Activated CD4-positive, alpha-beta T cell treated with anti-CD3 and anti-CD28 coated beads, Interleukin-2, amount 10 ng/mL, durations not matched to agents 24 days and 14 days (primary cell): ENCODE measurements at places on chromosomes 5 and 9. TPM values are rescaled to one million over a fixed set of nuclear protein-coding genes. Genes with fewer than 3 reads are reported as not detected.

GRCh38 chr5:113487781-113488644 lies at the start of gene MCC:
Gene MCC, minus strand, starts transcription at chr5:113488453.
- peak; percentile 77 for DNase-seq

DNA sequence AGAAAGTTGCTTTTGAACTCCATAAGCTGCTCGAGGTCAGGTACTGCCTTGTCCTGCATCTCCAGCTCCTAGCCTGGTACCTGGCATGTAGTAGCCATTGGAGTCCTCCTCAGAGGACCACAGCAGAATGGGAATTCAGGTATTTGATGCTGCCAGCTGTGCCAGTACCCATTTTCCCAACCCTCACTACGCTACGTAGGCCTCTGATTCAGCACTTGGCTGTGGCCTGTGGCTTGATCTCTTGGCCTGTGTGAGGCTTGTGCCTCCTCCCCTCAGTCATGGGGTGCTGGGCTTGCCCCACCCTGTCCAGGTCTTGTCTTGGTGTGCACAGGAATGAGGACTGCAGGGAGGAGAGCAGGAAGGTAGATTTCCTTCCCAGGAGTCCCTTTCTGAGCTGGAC lies 11.8 kb downstream of the OTULIN start:
- DNase-seq: peak; percentile 69

- no peak for DNase-seq
These were observed 82.2 kb downstream of the IPO11 start for GRCh38 chr5:62494772-62495171.

DNA sequence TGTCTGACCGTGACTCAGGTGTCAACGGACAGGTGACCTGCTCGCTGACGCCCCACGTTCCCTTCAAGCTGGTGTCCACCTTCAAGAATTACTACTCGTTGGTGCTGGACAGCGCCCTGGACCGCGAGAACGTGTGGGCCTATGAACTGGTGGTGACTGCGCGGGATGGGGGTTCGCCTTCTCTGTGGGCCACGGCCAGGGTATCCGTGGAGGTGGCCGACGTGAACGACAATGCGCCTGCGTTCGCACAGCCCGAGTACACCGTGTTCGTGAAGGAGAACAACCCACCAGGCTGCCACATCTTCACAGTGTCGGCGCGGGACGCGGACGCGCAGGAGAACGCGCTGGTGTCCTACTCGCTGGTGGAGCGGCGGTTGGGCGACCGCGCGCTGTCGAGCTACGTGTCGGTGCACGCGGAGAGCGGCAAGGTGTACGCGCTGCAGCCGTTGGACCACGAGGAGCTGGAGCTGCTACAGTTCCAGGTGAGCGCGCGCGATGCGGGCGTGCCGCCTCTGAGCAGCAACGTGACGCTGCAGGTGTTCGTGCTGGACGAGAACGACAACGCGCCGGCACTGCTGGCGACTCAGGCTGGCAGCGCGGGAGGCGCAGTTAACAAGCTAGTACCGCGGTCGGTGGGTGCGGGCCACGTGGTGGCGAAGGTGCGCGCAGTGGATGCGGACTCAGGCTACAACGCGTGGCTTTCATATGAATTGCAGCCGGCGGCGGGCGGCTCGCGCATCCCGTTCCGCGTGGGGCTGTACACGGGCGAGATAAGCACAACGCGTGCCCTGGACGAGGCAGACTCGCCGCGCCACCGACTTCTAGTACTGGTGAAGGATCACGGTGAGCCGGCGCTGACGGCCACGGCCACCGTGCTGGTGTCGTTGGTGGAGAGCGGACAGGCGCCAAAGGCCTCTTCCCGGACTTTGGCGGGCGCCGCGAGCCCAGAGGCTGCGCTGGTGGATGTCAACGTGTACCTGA lies 1.8 kb downstream of the PCDHA11 start:
- no peak for DNase-seq

- DNase-seq: peak; percentile 61
These were observed 51.5 kb downstream of the MTMR12 start for GRCh38 chr5:32261198-32261597.

GRCh38 chr9:31597977-31598376 lies 786.5 kb upstream of the ACO1 start:
- DNase-seq: no peak

DNA sequence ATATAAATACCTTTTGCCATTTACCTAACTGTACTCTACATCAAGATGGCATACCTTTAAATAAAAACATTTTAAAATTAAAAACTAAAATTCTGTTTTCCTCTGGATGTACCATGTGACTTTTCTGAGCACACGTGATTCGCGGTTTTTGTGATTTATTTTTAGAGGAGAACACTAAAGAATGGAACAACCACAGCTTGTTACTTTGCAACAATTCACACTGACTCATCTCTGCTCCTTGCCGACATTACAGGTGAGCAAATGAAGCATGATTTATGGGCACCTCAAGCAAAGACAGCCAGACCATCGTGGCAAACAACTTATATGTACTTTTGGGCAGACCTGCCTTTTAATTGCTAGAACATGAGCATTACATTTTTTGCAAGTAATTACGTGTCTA lies 61.3 kb downstream of the GDA start:
- no peak for DNase-seq

DNA sequence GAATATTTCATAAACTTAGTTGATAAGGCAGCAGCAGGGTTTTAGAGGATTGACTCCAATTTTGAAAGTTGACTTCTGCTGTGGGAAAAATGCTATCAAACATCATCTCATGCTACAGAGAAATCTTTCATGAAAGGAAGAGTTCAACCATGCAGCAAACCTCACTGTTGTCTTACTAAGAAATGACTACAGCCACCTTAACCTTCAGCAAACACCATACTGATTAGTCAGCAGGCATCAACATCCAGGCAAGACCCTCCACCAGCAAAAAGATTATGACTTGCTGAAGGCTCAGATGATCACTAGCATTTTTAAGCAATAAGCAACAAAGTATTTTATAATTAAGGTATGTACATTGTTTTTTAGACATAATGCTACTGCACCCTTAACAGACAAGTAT lies 7.6 kb downstream of the TMEM174 start:
- no peak for DNase-seq

GRCh38 chr5:176743868-176744583 lies 66.3 kb upstream of the UNC5A start:
- no peak for DNase-seq

DNA sequence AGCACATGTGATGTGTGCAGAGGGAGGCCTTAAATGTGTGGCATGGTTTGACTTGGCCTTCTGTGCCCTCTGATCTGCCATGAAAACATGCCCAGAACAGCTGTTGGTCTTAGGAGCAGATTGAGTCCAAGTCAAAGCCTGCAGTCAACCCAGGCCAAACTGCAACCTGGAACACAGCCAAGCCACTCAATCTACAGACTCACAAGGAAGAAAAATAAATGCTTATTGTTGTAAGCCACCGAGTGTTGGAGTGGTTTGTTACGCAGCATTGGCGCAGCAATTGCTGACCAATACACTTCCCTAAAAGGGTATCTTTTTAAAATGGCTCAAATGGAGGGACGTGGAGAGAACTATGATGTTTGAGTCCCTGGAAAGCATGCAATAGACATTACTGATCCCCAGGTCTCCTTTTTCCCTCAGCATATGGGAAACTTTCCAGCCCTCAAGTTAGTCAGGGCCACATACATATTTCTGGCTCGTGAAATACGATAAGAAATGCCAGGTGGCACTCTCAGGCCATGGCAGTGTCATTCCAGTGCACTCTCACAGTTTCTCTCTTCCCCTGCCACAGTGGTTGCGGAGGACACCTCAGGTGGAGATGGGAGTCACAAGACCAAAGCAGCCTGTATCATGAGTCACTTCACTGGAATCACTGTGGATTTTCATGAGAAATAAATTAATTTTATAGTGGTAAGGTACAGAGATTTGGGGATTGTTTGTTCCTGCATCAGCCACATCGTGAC lies 168.0 kb upstream of the ZNF618 start:
- no peak for DNase-seq

TXNDC8 gene
- total RNA-seq: not detected in 2 replicates

PCDHGB6 gene
- 0.09 and 0.14 TPM in 2 replicates for total RNA-seq

DDX4 gene
- 0.19 and 0.40 TPM in 2 replicates for total RNA-seq

NTRK2 gene
- 2.3 and 2.4 TPM in 2 replicates for total RNA-seq

ADAMTS19 gene
- total RNA-seq: not detected in 2 replicates
